ENCODE measurements at places on chromosomes 4 and X. TPM values are rescaled to one million over a fixed set of nuclear protein-coding genes. Genes with fewer than 3 reads are reported as not detected.
A peak's percentile ranks its signal among the peaks of the same experiment; 100 is the strongest.

GRCh38 chr4:94345266-94345665 is 2.6 kb upstream of the HPGDS start:
- DNase-seq, result no peak

GRCh38 chr4:71334465-71334882 is 4.3 kb upstream of the SLC4A4 start:
- no peak for DNase-seq

GRCh38 chr4:184383497-184384055 is 90.8 kb downstream of the IRF2 start:
- no peak for DNase-seq

DNA sequence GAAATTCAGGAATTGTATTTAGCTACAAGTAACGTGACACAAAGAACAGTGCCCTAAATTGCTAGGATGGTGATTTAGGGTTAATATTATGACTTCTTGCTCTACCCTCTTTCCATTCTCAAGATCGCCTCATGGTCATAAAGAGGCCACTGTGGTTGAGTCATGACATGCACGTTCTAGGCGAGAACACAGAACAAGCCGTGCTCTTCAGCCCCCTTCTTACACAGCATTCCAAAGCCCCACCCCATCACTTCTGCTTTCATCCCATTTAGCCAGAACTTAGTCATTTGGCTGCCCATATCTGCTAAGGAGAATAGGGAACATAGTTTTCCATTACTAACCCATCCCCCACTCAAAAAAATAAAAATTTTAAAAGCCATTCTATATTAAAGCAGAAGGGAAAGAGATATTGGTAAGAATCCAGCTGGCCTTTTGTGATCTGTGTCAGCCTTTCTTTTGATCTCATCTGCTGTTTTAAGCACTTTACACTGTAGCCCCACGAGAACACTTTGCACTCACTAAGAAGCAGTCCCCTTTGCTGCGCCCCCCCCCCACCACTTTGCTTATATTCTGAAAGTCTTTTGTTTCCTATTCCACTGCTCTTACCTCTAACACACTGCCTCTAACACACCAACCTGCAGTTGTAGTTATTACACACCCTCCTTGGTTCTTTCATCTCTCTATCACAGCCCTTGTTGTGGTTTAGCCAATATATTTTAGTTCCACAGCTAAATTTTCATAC is 28.4 kb downstream of the NPNT start:
- DNase-seq, result no peak

DNA sequence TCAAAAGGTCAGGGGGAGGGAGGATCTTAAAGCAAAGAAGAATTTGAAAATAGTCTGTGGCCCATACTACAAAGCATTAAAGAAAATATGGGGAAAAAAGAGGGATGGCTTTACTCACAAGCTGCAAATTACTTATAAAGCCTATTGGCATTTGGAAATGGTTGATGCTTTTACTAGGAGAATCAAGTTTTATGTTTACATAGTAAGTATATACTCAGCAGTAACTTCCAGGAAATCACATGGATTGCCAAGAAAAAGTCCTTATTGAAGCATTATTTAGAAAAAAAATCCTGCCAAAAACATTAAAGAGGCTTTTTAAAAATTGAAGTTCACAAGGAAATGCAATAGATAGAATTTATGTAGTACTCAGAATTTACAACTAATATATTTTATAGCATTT is 8.4 kb upstream of the SH3RF1 start:
- no peak for DNase-seq

- DNase-seq, result no peak
These were observed 22.4 kb downstream of the NEIL3 start for GRCh38 chr4:177332119-177332518.

GRCh38 chr4:140103676-140104075 is 50.3 kb downstream of the MAML3 start:
- DNase-seq, result peak; percentile 84

The IL15 gene
- total RNA-seq, result 1.1 TPM

The PRDM8 gene
- 47.9 TPM for total RNA-seq

- DNase-seq, result no peak
These were observed 139.0 kb downstream of the ATP10D start for GRCh38 chr4:47624031-47624441.

GRCh38 chr4:133320576-133321170 is 171.6 kb downstream of the PCDH10 start:
- DNase-seq, result no peak

DNA sequence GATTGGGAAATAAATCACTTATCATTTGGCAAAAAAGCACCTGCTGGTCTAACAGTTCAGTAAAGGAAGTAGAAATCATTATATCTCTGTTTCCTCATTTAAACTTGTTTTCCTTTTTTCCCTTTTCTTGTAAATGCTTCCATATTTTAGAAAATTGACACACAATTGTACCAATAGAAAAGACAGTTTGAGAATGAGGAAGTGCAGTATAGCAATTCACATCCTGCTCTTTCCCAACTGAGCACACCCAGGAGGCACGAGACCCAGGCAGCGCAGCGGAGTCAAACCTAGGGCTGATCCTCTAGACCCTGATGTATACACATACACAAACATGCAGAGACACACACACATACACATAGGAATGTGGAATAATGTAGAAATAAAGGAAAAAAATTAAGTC is 74.8 kb upstream of the PACRGL start:
- DNase-seq, result no peak

DNA sequence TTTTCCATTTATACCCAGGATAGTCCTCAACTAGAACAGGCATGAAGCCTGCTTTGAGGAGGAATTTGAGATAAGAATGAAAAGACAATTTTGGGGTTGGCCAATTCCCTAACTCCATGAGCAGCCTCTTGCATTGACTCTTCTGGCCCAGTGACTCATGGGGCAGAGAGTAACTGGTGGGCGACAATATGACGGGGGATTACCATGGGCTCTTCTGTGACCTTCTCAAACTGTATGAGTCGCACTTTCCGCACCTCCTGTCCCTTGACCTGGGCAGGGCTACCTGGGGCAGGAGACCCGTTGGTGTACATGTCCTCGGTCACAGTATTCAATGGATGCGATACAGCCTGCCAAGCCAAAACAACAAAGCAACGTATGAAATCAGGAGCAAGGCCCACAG is 13.3 kb downstream of the MPP1 start:
- DNase-seq, result no peak

The HS6ST2 gene
- 14.4 TPM for total RNA-seq

DNA sequence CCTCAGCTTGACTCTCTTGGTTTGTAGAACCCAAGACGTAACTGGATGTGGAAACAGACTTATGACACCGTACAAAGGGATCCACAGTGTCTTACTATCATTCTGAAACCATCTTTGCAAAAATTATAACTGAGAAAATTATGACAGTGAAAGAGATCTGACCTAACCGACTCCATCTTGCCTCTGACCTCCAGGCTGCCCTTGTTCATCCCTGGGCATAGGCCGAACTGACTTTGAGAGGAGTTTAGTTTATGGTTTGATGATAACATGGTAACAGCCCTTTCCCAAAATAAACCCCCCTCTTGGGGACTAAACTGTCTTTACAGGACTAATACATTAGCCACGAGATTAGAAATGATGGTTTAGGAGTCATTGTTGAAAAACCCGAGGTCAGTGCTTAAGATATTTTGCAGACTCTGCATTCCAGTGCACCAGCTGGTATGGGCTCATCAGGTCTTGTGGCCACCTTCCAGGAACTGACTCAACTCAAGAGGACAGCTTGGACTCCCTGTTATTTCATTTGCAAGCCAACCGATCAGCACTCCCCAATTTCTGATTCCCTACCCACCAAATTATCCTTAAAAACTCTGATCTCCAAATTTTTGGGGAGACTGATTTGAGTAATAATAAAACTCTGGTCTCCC is 49.6 kb downstream of the CASP3 start:
- DNase-seq, result no peak

DNA sequence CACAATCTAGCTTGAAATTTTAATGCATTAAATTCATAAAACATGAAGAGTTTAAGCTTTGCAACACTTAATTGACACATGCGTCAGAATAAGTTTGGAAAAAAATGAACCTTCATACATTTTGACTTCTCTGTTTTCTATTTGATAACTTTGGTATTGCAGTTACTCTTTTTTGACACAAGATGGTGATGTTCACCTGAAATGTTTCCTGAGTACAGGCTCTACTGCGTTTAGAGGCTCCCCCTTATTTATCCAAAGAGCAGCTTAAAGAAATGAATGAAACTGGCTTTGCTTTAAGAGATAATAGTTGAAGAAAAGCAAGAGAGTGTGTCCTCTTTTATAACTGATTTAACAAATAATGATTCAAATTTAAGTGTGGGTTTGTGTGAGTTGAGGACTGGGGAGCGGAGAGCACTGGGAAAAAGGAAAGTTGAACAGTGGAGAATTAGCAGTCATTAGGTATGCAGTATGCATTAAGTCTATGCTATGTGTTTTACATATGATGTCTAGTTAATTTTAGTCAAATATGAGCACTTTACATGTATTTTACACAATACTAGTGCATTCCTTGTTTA is 180.6 kb upstream of the NUDT6 start:
- peak; percentile 8 for DNase-seq

DNA sequence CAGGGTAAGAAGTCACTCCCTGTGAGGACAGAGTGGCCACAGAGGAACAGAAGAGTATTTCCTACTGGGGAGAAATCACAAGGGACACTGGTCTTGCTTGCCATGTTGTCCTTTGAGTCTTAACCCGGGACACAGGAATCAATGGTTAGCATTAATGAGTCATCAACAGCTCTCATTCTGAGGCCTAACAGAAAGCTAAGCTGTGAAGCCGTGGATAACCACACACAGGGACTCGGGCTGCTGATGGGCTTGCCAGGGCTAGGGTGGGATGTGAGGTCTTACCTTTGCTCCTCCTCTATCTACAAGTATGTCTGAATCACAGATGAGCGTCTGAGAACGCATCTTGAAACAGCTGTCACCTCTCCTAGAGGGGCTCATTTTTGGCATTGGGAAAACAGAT is 22.2 kb downstream of the HELT start:
- DNase-seq, result no peak

The SPANXA1 gene
- total RNA-seq, result not detected

DNA sequence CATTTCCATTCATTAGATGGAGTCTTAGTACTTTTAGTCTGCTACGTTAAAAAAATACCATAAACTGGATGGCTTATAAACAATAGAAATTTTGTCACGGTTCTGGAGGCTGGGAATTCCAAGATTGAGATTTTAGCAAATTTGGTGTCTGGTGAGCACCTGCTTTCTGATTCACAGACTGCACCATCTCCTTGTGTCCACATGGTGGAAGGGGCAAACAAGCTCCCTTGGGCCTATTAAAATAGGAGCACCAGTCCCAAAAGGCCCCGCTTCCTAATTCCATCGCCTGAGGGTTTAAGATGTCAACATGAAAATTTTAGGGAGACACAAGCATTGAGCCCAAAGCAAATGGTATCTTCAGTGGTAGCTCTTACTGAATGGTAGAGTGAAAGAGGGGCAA is 120.5 kb upstream of the MAP9 start:
- no peak for DNase-seq

The ZCCHC13 gene
- total RNA-seq, result not detected

DNA sequence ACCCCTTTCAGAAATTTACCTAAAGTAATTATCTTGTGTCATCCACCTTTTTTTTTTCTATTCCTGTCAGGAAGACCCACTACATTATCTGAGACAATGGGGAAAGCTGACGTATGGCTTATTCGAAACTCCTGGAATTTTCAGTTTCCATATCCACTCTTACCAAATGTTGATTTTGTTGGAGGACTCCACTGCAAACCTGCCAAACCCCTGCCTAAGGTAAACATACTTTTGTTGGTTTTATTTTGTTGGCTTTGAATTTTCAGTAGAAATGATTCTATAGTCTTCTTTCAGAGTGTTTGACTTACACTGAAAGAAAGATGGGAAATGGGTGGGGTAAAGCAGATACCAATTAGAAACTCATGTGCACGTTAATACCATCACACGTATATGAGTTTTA is 2.2 kb downstream of the UGT2B7 start:
- DNase-seq, result no peak

Measured in cerebellum (tissue), 4 donors.